ENCODE measurements at places on chromosomes 7 and 10.

DNA sequence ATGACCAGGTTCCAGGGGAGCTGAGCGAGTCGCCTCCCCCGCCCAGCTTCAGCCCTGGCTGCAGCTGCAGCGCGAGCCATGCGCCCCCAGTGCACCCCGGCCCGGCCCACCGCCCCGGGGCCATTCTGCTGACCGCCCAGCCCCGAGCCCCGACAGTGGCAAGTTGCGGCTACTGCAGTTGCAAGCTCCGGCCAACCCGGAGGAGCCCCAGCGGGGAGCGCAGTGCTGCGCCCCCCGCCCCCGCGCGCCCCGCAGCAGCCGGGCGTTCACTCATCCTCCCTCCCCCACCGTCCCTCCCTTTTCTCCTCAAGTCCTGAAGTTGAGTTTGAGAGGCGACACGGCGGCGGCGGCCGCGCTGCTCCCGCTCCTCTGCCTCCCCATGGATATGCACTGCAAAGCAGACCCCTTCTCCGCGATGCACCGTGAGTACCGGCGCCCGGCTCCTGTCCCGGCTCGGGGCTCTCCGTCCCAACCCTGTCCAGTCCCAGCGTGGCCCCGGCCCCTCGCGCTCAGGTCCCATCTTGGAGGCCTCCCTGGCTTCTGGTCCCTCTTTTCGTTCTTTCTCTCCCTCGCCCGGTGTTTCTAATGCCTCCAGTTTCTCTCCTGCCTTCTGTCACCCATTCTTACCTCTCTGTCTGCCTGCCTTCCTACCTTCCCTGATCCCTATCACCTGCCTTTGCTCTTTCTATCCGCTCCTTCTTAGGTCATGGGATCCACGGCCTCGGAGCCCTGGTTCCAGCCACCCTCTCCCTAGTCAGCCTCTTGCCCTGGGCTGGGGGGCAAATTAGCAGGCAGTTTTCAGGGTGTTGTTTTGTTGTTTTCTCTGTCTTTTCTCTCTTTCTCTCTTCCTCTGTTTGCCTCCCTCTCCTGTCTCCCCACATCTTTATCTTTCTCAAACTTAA lies 751 bp downstream of the PAX2 start:
- DNase-seq: no peak

GRCh38 chr7:106944035-106944665 lies 79.1 kb downstream of the PIK3CG start:
- DNase-seq: no peak

DNA sequence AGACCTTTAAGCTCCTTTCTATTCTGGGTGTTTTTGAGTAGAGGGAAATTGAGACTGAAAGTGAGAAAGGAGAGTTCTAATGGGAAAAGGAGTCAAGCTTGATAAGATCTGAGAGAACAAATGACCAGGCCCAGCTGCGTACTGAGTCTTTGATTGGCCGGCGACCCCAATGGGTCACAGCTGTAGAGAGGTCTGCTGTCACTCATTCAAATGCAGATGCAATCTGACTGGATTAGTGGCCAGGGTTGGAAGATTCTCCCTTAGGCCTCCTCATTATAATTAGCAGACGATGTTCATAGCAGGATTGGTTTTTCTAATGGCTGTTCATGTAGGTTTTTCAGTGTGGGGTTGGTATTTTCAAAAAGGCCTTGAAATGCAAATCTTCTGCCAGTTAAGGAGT lies 127.2 kb upstream of the SLC25A13 start:
- DNase-seq: no peak

DNA sequence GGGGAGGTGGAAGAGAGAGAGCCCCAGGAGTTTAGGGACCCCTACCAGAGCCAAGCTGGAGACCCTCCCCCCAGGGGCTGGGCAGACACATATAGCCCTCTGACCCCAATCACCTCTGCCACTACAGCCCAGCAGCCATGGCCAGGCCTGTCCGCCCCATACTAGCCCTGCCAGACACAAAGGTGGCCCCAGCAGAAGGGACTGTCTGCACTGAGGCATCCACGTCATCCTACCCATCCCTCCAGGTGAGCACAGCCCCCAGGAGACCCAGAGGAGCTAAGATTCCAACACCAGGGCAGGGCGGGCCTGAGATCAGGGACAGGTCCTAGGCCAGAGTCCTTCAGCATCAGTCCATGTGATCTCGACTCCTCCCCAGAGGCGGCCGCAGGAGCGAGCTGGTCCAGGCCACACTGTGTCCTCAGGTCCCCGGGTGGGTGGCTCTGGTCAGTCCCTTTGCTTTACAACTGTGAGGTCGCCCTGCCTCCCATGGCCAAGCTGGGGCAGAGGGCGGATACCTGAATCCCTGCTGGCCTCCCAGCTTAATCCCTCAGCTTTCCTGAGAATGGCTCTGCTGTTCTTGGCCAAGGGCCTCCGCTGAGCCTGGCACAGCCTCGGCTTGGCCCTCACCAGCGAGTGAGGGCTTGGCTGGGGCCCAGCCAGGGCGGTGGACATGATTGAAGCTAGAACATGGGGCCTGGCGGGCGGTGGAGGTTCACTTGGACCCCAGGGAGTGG lies 14.3 kb upstream of the ELN start:
- no peak for DNase-seq

- DNase-seq: no peak
Measured at GRCh38 chr10:14585287-14586193, 189.2 kb downstream of the FAM107B start.

DNA sequence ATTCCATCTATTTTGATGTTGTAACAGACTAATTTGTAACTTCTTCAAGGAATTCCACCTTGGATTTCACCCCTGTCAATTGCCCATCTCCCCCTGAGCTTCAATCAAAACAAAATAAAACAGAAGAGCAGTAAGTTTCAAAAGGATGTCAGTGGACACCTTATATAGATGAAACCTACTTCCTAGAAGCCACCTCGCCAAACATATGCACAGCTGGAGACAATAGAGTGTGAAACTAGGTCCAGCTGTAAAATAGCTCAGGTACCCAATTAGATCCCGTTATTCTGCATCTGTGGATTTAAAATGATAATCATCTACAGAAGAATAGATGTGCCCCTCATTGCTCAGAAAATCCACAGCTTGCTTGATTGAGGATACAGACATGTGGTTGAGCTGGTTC lies 598.6 kb downstream of the SH2D4B start:
- no peak for DNase-seq

- DNase-seq: no peak
Measured at GRCh38 chr7:134907639-134908038, 78.7 kb upstream of the AGBL3 start.

GRCh38 chr10:29733323-29733722 lies 98.6 kb upstream of the SVIL start:
- no peak for DNase-seq

GRCh38 chr7:104352736-104353135 lies 24.3 kb downstream of the LHFPL3 start:
- DNase-seq: no peak

GRCh38 chr7:49787980-49788379 lies 14.5 kb downstream of the VWC2 start:
- DNase-seq: no peak

- no peak for DNase-seq
Measured at GRCh38 chr10:130930821-130931220, 380.7 kb downstream of the TCERG1L start.

Data from NCI-H748 treated with DMSO at 0.1 percent for 48 hours (cell line).